ENCODE measurements at places on chromosomes 11 and 22.

DNA sequence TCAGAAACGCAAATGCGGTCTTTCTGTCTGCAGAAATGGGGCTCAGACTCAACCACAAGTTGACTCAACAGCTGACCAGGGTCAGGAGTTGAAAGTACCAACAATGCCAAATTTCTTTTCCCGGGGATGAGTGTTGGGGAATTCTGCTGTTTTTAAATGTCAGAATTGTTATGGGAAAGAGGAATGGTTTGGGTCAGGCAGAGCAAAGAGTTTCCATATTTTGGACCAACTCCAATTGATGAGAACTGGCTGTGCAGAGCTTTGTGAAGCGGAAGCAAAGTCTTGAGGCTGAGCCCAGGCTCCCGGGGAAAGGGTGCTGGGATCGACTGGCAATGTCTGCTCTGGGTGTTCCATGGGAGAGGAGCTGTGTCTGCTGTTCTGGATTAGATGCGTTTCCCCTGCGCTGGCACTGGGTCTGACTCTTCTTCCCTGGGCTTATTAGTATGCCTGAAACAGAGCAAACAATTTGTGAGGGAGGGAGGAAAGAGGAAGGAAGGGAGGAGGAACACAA is 36.2 kb downstream of the TXN2 start:
- no peak for DNase-seq

- no peak for DNase-seq
Observed at GRCh38 chr11:63840356-63841060, 1.6 kb downstream of the MARK2 start.

DNA sequence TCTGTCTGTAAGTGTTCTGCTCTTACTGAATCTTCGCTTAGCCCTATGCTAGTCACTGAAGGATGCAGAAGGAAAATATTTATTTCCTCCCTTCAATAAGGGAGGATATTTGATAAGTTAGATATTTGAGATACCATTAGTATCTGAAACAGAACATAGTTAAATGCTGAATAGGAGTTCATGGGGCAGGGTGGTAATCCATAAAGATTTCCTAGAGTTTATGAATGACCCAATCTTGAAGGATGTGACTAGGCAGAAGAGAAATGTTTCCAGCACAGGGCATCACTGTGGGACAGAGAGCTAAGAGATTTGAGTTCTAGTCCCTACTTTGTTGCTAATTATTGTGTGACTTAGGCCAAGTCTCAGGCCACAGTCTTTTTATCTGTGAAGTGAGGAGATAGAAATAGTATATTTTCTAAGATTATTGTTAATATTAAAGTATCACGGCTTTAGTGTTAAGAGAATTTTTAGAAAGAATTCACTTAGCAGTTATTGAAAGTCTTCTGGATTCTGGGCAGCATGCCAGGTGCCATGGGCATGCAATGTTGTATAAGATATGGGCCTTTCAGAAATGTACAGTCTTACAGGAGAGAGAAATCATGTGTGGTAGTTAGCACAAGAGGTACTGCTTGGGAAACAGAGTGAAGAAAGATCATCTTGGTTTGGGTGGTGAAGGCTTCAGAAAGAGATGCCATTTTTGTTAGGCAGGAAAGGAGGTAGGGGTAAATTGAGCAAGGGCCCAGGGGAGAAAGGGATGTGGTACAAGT is 24.0 kb downstream of the SWAP70 start:
- no peak for DNase-seq

- DNase-seq, result no peak
Observed at GRCh38 chr11:61112575-61112974, 10.3 kb downstream of the CD5 start.

GRCh38 chr22:28703436-28703835 is 23.8 kb upstream of the TTC28 start:
- DNase-seq, result no peak

DNA sequence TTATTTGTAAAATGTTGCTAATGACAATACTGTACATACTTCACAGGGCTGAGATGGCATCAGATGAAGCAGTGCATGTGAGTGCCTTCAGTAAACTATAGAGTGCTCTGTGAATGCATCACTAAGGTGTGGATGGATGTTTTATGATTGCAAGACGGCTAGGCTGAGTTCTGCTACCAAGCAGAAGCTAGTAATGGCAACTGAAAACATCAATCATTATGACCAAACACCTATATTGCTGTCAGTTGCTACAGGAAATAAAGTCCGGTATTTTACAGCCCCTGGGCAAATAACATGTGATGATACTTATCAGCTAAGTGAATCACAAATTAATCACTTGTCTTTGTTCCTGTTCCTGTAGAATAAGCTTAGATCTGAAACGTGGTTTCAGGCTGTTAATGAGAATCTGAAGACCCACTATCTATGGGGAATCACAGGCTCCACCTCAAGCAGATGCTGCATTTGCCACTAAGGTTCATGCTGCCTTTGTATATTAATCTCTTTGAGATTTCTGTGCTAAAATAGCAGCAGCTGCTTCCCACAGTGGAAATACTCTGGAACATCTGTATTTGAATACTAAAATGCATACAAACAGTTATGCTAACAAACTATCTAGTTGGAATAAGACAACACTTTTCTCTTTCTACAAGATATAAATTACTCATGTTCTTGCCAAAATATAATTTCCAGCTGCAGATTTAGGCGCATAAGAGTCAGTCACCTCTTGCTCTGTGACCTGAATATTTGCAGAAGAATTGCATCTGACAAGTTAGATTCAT is 254.0 kb upstream of the PITPNB start:
- DNase-seq, result no peak

DNA sequence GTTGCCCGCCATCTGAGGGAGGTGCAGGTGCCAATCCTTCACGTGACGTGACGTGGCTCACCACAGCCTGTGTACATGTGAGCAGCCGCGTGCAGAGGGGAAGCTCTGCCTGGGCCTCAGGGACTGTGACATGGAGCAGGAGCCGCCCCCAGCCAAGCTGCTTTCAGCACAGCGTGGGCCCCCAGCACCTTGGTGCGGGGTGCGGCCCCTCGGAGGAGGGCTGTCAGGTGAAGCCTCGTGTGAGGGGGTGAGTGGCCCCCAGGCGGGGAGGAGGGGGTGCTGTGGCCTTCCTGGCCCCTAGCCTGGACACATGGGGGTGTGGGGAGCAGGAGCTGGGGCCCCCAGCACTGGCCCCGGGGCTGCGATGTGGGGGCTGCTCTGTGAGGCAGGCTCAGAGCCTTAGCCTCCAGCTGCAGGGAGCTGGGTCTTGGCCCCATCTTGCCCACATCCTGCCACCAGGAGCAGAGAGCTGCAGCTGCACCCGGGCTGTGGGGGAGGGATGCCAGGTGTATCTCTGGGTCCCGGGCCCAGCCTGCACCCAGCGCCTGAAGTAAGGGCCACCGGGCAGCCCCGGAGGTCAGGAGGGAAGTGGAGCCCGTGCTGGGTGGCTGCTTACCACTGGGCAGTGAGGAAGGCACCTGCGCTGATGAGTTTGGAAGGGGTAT is at the start of gene ADORA2A:
TSS of gene ADORA2A (plus strand) at position 100 of the 665 bp plus-strand sequence. CDS start 5,806 bp downstream, outside the sequence.
- DNase-seq, result peak; percentile 86

- DNase-seq, result no peak
Observed at GRCh38 chr11:76579056-76579751, 91.3 kb downstream of the LRRC32 start.

DNA sequence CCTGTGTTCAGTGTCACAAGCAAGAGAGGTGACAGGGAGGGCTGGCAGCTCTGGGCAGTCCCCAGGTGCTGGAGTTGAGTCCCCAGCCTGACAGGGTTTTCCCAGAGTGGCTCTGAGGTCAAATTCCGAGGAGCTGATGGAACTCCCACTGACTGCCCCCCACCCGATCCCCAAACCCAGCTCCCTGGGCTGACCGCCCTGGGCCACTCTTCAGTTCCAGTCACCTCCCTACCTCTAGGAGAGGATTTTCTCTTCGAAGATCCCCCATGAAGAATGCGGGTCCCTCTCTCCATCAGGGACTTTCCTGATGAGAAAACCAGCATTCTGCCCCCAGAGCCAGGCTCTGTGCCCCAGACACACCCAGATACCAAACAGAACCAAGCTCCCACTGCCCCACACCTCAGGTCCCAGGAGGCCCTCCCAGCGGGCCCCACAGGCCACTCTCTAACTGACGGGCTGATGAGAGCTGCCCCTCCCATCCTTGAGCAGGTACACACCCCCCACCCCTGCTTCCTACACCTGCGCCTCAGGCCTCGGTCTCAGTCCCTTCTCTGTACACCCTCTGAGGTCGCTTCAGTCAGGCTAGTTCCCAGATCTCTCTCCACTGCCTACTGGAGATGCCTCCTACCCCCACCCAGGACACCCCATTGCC is 12.1 kb upstream of the RAC2 start:
- no peak for DNase-seq

- DNase-seq, result no peak
Observed at GRCh38 chr11:75135021-75135650, 15.8 kb upstream of the SLCO2B1 start.

DNA sequence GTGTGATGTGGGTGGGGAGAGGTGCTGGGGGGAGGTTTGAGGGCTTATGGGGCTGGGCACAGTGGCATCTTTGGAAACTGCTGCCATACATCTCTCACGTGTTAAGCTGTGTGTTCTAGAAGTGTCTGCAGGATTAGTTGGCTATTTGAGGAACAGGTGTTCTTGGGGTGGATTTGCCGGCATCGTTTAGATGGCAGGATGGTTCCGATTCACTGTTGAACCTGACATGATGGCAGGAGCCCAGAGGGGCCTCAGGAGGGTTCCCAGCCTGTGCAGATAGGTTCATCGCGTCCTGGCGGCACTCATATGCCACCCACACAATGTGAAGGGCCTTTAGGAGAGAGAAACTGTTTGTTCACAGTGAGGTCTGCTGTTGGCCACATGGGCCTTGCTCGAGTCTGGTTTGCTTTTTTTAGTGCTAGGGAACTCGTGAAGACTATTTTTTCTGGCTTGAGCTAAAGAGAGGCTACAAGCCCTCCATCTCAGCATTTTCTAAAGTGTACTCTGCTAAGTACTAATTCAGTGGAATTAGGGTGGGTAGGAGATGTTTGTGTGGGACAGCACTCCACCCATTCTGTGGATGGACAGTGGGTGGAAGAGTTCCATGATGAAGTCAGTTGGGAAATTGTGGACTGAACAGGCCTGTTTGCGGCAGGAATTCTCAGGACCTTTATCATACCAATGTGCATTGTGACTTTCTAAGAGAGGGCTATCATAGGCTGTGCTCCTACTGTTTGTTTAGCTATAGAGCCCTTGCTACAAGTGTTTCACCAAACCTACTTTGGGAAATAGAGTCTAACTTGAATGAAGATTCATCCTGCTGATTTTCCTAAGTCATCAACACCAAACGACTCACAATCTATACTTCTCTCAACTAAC is 55.4 kb upstream of the PLET1 start:
- DNase-seq, result no peak

- DNase-seq, result no peak
Observed at GRCh38 chr22:45845076-45845487, 131.9 kb downstream of the WNT7B start.

GRCh38 chr11:127485541-127485940 is 485.0 kb upstream of the KIRREL3 start:
- DNase-seq, result no peak

GRCh38 chr11:71200172-71200716 is 52.1 kb downstream of the SHANK2 start:
- DNase-seq, result no peak

- DNase-seq, result peak; percentile 28
Observed at GRCh38 chr22:37485395-37486223, 575 bp downstream of the MFNG start.

- peak; percentile 94 for DNase-seq
Observed at GRCh38 chr11:6603287-6604080, at the start of the genes ILK and RRP8. ILK (plus strand) TSS chr11:6603774; CDS start chr11:6604272, 498 bp downstream. RRP8 (minus strand) TSS chr11:6603616; CDS start chr11:6603502, 114 bp downstream.

- DNase-seq, result peak; percentile 66
Observed at GRCh38 chr11:68142028-68142412, 20.8 kb upstream of the CHKA start.

DNA sequence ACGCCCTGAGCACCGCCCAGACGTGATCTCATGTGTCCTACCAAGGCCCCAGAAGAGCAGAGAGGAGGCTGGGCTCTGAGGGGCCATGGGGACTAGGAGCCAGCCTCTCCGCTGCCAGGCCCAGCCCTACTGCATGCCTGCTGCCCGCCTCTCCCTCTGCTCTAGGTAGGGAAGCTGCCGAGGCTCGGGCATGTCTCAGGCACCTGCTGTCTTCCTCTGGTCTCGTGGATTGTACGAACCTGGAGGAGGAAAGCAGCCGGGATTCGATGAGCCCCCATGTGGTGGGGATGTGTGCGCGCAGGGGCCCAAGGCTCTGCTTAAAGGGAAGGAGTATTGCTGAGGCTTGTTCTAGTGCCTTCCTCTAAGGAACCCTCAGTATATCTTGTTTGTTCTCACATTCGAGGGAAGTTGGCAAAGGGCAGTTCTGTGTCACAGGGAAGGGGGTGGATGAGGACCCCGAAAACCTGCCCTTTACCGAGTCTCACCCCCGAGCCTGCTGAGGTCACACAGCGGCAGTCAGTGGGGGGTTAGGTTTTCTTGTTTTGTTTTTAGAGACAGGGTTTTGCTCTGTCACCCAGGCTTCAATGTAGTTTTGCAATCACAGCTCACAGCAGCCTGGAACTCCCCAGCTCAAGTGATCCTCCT is 21.2 kb downstream of the DAGLA start:
- DNase-seq, result no peak

DNA sequence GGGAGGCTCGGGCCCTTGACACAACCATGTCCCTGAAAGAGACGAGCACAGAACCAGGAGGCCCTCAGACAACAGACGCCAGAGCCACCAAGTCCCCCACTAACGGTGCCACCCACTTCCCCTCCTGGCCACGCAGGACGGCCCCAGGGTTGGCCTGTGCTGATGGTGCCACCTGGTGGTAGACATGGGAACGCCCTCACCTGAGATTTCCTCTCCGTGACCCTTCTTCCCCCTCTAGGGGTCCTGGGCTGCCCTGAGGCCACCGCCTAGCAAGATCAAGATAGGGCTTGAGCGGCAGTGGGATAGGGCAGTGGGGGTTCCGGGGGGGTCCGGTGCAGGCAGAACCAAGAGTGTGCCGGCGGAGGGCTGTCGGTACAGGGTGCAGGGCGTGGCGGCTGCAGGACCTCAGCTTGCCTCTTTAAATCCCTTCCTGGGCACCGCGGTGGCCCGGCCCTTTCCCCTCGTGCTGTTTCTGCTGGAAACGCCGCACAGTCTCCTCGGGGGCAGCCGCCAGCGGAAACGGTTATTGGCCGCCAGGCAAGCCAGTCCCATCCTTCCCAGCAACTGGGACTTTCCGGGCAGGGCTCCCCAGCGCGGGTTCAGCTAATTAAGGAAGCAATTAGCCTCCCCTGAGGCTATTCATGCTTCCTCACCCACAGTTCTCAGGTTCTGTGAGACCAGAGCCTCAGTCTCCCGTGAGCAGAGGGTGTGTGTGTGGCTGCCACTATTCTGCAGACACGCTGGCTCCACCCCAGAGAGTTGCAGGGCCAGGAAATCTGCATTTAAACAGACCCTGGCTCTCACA is 5.5 kb upstream of the NFAM1 start:
- DNase-seq, result peak; percentile 87
